ENCODE measurements at places on chromosomes 6 and 20. TPM values are rescaled to one million over a fixed set of nuclear protein-coding genes. Genes with fewer than 3 reads are reported as not detected.

The CDYL gene
- total RNA-seq: 39.8 TPM

- DNase-seq: no peak
Measured at GRCh38 chr6:44260451-44261297, 3.3 kb upstream of the SLC35B2 start.

DNA sequence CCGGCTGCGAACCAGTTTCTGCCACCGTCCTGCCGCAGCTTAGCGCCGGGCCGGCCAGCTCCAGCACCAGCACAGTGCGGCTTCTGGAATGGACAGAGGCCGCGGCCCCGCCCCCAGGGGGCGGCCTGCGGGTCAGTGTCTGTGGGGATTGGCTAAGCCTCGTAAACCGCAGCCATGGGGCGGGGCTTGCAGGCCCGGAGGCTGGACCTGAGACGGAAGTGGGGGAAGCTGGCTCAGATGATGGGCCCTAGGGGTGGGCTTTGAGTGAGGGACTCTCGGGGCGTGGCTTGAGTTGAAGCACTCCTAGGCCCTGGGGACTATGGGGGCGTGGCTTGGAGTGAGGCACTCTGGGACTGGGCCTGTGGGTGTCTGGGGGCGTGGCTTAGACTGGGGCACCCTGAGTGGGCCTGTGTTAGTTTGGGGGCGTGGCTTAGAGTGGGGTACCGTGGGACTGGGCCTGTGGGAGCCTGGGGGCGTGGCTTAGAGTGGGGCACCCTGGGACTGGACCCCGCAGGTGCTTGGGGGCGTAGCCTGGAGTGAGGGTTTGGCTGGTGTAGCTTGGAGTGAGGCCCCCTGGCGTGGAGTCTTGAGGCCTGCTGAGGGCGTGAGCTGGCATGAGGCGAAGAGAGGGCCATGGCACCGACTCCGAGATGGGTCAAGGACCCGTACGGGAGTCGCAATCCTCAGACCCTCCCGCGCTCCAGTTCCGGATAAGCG lies 6.6 kb downstream of the L3MBTL1 start:
- DNase-seq: peak; percentile 99

- DNase-seq: no peak
Measured at GRCh38 chr6:1614448-1615150, 4.9 kb downstream of the FOXC1 start.

- DNase-seq: no peak
Measured at GRCh38 chr6:159686703-159687102, 6.3 kb downstream of the SOD2 start.

- DNase-seq: no peak
Measured at GRCh38 chr6:16844183-16844582, 82.9 kb upstream of the ATXN1 start.

DNA sequence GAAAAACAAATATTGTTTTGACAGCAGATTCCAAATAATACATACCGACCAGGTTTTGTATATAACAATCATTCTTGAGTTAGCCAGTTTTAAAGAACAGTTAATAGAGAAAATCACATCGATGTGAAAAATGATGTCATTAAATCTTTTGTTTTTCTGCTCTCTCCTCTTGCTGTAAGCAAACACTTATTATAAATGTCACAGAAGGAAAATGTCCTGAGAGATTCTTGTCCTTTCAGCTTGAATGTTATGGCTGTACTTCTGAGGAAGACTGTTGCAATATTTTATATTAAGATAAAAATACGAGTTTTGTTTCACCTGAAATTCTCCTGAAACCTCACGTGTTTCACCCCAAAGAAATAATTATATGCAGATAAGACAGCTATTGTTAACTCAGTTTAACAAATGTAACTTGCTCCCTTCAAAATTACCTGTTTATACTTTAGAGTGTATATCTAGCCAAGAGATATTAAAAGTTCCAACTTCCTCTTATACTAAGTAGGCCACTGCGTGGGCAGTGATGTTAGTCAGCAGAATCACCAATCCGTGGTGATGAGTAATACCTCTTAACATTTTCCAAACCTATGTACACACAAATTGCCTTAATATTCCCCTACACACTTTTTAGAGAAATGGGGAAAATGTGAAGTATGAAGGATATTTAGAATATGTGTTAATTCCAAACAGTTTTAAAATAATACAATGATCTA lies 1111.4 kb upstream of the CITED2 start:
- DNase-seq: no peak
